Right hindlimb (tissue), 1 donor: ENCODE measurements at places on chromosomes 3 and 15.

- DNase-seq, result no peak
These were observed 342.9 kb upstream of the DPH6 start for GRCh38 chr15:35888815-35889214.

GRCh38 chr3:141081141-141081795 is 30.1 kb downstream of the SPSB4 start:
- no peak for DNase-seq

GRCh38 chr3:120641696-120642246 is 40.3 kb downstream of the HGD start:
- no peak for DNase-seq

DNA sequence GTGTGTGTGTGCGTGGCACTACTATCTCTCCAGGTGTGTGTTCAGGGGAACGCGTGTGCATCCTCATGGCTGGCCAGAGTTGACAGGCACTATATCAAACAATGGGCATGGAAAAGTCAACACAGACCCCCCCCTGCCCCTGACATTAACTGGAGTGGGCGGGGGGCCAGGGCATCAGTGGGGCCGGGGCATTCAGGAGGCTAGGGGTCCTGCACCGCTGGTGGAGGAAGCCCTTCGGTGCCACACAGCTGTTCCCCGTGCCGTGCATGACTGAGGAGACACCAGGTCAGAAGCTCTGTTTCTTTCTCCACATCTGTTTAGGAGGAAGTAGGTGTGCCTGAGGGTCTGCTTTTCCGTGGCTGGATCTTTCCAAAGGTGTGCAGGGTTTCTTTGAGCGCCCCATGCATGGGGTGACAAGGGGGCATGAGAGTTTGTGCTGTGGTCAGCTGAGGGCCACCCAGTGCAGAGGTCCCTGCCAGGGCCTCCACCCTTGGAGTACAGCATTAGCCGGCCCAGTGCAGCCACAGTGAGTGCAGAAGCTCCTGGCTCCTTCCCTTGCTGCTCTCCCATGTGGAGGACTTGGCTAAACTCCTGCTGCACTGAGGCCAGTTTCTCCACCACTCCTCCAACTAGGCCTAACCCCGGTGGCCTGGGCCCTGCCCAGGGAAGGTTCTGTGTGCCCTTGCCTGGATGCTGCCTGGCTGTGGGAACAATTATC is 7.5 kb downstream of the C3orf22 start:
- DNase-seq, result peak; percentile 48

GRCh38 chr3:129569856-129570255 is 26.9 kb downstream of the H1-8 start:
- no peak for DNase-seq

- peak; percentile 73 for DNase-seq
These were observed 404.6 kb upstream of the MCTP2 start for GRCh38 chr15:93826790-93827189.

- no peak for DNase-seq
These were observed 152.2 kb upstream of the SLC2A2 start for GRCh38 chr3:171178714-171179113.

DNA sequence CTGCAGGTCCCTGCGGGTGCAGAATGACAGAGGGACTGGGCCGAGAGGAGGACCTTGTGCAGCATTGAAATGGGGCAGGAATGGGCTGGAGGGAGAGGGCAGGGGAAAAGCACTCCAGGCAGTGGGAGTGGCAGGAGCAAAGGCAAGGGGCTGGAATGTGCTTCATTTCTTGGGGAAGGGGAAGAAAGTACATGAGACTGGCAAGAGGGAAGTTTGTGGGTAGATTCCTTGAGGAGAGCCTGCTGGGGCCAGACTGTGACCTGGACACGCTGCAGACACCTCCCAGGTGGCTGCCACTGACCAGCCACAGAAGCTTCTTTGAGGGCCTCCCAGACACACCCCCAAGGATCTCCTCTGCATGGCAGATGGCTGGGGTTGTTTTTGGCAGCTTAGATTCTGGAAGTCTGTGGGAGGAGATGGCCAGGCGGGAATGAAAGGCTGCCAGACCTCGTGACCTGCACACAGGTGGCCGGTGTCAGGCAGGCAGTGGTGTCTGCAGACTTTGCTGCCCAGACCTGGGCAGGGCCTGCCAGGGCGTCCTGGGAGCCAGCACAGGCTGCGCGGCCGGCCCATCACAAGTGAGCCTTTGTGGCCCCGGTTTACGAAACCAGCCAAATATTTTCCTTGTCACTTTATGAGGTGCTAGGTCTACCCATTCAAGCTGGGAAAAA is 53.1 kb downstream of the SPSB4 start:
- peak; percentile 78 for DNase-seq

DNA sequence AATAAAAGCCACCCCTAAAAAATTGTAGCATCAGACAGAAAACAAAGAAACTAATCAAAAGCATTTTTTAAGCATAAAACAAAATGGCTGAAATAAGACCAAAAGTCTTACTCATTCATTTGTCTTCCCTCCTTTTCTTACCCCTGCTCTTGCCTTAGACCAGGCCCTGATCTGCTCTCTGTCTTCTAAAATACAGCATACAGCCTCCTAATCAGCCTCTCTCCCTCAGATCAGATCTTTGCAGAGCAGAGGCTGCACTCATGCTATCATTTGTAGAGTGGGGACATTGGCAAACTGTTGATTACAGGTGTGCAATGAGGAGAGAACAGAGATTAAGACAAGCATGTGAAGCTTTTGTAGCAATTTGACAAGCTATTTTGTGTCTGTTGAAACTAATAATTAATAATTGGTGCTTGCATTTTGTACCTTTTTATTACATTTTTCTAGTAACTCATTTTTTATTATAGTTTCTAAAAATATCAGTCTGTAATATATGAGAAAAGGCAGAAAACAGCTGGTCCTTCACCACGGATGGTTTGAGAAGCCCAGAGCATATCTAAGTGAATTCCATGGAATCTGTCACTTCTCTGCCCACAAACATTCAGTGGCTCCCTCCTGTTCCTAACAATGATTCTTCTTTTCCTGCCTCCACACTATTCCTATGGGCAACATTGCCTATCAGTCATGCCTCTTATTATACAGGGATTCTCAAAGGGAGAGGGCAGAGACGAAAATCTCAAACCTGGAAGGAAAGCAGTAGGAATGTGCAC is 286.2 kb upstream of the STT3B start:
- no peak for DNase-seq
